Stimulated activated CD4-positive, alpha-beta T cell treated with anti-CD3 and anti-CD28 coated beads, Interleukin-1b, Interleukin-23, amount 100 ng/mL, for 1 hour (primary cell): ENCODE measurements at places on chromosomes 4 and X.

GRCh38 chr4:185143601-185143969 is 519 bp downstream of the SLC25A4 start:
- no peak for DNase-seq

GRCh38 chr4:104818579-104818978 is 323.9 kb upstream of the CXXC4 start:
- DNase-seq, result no peak

DNA sequence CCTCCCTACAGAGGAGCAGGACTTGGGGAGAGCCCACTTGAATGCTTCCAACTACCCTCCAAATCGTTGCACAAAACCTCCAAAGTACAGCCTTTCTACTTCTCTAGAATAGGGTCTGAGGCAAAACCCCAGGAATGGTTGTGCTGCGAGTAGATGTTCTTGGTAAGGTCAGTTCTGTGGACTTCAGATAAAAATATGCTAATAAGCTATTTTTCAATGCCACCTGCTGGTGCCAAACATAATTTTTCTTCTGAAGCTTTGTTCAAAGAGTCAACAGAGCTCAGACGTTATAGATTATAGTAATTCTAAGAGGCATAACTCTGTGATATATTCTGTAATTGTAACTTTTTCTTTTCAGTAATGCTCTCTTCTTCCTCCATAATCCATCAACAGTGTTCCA is 425.7 kb downstream of the GPAT3 start:
- DNase-seq, result no peak

- no peak for DNase-seq
Measured at GRCh38 chr4:8316251-8316771, 46.8 kb downstream of the HTRA3 start.

GRCh38 chrX:101485212-101485949 is at the start of gene ARMCX4:
Gene ARMCX4 (plus strand): TSS chrX:101485456. CDS start chrX:101488590, 3,134 bp downstream.
- peak; percentile 26 for DNase-seq

GRCh38 chr4:27068151-27068867 is 207.7 kb downstream of the STIM2 start:
- DNase-seq, result no peak

DNA sequence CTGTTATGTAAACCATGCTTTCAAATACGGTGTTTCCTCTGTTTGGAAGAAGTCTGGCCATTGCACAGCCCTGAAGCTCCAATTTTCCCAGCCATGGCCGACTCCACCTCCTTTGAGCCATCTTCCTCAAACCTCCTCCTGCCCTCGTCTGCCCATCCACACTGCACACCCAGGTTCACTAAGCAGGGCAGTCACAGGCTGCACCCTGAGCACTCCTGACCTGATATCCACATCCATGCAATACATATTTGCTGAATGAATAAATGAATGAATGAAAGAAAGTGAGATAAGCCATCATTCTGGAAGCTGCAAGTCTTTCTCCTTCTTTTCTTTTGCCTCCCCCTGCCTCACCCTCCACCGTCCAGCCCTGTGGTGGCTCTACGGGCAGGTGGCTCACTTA is 22.2 kb downstream of the XG start:
- no peak for DNase-seq

- no peak for DNase-seq
Measured at GRCh38 chrX:31021537-31021936, 50.3 kb downstream of the FTHL17 start.

- DNase-seq, result no peak
Measured at GRCh38 chr4:108937066-108937465, 174.2 kb upstream of the ETNPPL start.

DNA sequence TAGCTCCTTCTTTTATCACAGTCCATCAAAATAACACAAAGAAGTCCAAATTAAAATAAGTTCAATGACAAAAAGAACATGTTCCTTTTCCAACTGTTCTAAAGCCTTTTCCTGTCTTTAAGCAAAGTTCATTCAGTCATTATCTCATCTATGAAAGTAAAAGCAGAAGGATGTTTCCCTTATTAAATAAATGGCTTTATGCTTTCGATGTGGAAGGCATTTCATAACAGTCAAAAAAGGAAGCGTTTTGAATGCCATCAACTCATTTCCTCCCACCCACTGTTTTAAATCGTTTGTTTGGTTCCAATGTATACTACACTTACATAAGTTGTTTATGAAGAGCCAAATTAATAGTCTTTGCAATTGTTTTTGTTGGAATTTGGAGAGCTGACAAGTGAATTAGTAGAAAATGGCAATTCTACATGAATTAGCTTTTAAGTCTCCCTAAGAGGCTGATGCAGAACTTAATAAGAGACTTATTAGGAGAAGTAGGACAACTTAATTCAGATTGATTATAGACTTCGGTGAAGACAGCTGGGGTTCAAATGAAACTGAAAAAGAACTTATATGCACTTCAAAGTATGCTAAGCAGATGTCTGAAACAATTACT is 392.6 kb upstream of the FTHL17 start:
- no peak for DNase-seq

- DNase-seq, result no peak
Measured at GRCh38 chrX:121337816-121338215, 290.4 kb downstream of the GLUD2 start.

GRCh38 chr4:125780164-125780563 is 465.4 kb downstream of the FAT4 start:
- no peak for DNase-seq

GRCh38 chr4:61671599-61671998 is 471.5 kb downstream of the ADGRL3 start:
- DNase-seq, result no peak

GRCh38 chr4:107780665-107781064 is 44.1 kb upstream of the SGMS2 start:
- DNase-seq, result no peak

- DNase-seq, result no peak
Measured at GRCh38 chr4:166121897-166122296, 248.9 kb downstream of the TLL1 start.

DNA sequence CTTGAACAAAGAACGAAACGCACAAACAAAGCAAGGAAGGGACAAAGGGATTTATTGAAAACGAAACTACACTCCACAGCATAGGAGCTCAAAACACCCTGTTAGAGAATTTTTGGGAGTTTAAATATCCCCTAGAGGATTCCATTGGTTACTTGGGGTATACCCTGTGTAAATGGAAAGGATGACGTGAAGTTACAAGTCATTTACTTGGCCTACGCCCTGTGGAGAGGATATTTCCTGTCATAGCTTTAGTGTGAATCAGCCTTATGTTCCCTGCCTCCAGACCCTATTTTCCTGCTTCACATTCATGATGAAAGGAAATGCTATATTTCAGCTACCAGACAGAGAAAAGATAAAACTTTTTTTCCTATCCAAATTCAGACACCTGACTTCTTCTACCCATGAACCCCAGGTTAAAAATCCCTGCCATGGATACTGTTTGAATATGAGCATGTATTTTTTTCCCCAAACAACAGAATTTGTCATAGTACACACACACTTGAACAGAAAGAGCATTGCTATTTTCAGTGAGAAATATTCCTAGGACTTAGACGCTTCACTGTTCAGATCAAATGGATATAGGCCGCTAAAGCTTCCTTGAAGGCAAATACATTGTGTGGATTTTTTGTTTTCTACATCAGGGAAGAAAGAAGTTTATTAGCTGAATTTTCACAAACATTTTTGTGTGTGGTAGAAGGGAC is 20.4 kb downstream of the PIN4 start:
- no peak for DNase-seq

DNA sequence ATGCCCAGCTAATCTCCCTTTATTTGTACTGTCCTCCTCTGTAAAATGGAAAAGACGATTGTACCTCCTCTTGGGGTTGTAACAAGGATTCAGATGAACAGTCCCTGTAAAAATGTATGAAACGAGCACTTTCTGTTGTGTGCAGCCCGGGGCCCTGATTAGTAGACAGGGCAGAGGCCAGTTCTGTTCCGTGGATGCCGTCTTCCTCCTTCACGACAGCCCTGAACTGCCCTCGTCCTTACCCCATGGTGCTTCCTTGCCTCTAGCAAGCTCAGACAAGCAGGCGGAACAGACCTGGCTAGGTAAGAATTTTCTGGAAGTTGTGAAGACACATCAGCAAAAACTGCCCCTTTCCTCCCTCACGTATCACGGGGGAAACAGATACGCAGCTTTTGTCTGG is 22.3 kb upstream of the TADA2B start:
- no peak for DNase-seq

DNA sequence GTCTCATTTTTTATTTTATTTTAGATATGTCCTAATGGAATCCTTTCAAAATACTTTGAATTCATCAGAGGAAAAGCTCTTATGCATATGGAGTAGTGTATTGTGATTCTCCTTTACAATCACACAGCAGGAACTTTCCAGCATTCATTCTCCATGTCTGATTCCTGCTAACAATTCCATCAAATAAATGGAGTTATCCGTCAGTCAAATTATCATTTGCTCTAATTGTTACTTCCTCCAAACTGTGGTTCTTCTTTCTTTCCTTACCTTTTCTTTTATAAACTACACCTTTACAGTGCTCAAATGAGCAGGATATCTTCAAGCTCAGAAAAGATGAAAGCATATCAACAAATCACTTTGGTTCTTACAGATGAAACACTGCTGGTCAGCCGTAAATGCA is 80.4 kb downstream of the EPHA5 start:
- DNase-seq, result no peak

DNA sequence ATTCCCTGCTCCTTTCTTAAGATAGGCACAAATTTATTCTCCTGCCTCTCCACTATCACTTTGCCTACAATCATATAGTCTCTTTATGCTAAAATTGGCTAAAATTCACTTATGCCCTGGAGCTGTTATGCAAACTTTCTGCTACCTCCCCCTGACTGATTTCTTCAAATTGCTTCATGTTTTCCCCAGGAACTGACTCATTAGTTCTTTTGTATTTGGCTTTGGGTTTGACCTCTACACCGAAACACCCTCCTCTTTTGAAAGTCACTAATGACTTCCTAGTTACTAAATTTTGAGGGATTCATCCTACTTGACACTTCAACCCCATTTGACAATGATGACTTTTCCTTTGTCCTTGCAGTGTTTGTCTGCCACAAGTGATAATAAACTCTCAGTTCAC is 222.6 kb downstream of the NDST4 start:
- no peak for DNase-seq

- peak; percentile 14 for DNase-seq
Measured at GRCh38 chrX:9942086-9942485, 25.1 kb upstream of the CLDN34 start.

- DNase-seq, result no peak
Measured at GRCh38 chrX:37060999-37061398, 52.8 kb downstream of the FAM47C start.

DNA sequence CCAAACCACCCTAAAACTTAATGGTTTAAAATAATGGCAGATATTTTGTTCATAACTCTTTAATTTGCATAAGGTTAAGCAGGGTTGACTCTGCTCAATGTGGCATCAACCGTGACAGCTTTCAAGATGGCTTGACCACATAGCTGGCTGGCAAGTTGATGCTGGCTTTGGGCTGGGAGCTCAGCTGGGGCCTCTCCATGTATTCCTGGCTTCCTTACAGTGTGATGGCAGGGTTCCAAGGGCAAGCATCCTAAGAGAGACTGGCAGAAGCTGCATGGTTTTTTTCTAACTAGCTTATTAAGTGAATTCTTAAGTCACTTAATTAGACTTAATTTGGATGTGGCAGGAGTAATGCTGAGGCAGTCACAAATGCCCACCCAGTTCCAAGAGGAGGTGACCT is 4.5 kb downstream of the RP2 start:
- no peak for DNase-seq

DNA sequence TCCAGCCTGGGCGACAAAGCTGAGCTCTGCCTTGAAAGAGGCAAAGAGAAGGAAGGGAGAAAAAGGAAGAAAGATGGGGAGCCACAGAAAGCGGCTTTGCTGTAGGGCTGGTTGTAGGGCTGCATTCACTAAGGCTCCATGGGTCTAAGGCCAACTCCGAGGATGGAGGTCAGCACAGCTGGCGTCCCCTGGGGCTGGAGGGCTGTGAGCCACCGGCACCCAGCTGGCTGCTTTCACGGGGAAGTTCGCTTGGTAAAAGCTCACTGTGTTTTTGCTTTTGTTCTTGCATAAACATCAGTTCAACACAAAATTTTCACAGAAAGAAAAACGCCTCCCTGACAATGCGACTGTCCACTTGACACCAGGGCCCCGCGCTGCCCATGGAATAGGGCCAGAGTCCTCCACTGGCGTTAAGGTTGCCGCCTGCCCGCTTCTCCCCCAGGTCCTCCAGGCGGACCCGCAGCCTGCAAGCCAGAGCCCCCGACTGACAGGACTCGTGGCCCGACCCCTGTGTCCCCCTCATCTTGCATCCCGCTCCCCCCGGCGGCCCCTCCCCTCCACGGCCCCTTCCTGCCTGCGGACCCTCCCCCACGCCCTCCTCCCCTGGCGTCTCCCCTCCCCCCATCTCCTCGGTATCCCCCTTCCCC is 1.1 kb downstream of the RNF212 start:
- DNase-seq, result no peak

GRCh38 chr4:10598829-10599228 is 85.7 kb downstream of the CLNK start:
- no peak for DNase-seq

GRCh38 chr4:7062816-7063215 is 5.0 kb downstream of the GRPEL1 start:
- no peak for DNase-seq

DNA sequence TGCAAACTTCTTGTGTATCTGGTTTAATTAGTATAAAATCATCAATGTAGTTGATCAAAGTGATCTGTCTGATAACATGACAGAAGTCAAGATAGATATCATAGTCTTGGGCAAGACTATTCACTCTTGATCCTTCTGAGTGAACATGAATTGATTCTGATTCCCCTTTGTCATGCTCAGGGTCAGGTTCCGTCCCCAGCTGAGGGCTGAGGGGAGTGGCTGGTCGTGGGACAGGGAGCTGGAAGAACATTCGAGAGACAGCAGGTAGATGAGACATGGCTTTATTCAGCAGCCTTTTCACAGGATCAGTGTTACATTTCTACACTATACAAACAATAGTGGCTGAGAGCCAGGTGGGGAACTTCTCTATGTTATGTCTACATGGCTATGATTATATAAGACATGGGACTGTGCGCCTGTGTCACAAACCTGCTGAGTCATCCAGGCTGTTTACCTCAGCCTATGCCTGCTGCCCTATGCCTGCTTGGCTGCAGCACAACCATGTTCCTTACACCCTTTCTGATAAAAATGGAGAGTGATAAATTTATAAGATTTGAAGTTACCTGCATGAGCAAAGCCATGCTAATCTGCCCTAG is 586.9 kb upstream of the NR3C2 start:
- no peak for DNase-seq

DNA sequence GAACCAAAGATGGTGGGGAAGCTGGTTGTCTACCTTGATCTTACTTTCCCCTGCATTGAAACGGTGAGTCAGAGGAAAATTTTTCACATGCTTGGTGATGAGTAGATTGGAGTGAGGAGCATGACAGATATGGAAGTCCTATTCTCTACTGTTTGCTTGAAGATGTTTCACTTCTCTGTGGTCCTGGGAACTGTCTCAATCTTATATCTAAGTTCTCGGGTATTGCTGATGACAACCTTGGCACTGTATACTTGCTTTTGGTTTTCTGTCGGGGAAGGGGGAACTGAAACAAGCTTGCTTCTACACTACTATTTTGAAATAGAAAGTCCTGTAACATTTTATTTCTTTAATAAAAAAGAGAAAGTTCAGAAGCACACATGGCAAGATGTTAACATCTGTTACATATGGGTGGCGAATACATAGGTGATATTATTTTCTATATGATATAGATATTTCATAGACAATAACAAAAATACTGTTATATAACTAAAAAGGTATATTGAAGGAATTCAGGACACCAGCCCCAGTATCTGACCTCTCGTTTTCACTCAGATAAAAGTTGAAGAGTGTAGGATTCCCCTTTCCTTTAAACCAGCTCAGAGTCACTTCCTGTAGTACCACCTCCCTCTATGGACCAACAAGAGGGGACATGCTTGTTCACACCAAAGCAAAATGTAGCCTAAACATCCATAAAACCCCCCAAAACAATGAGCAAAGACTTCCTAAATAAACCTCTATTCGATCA is 88.8 kb downstream of the FMR1NB start:
- DNase-seq, result no peak
